ENCODE measurements at places on chromosomes 7 and 10.

DNA sequence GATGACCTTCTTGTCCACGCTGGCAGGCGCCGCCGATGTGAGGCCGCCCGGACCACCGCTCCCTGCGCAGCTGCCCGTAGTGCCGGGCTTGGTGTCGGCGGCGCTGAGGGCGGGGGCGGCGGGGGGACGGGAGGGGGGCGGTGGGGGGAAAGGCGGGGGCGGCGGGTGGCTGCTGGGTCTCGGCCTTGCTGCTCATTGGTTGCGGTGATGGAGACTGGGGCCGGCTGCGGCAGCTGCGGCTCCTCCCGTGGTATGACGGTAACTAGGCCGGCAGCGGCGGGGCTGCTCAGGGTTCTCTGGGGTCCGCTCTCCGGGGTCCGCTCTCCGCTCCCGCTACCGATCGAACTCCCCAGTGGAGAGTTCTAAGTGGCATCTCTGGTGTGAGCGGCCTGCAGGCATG lies 1.8 kb upstream of the EFCAB10 start:
- no peak for DNase-seq

- DNase-seq = no peak
Observed at GRCh38 chr7:109879287-109879828, 1211.6 kb upstream of the LRRN3 start.

DNA sequence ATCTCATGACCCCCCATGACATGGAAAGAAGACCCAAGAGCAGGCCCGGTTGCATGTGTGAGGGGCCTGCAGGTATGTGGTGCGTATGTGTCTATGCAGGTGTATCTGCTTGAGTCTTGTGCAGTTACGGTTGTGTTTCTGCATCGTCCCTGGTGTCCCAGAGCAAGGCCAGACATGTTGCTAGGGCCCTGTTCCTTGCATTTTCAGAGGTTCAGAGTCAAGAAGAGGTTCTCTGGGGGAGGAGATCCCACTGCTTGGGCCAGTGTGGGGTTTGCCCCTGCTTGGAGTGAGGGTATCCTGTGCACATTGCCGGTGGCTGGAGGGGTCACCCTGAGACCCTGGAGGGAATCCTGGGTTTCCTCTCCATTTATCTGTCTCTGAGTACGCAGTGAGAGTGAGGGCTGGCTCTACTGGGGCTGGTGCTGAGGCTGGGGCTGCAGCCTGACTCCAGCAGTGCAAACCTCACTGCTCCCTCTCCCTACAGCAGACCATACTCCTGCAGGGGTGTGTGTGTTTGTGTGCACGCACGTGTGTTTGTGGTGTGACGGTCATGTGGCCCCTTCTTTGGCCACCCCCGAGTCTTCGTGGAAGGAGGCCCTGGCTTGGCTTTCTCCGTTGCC lies 4.1 kb downstream of the TRIM8 start:
- DNase-seq = no peak

- no peak for DNase-seq
Observed at GRCh38 chr10:34320265-34320664, 494.8 kb downstream of the PARD3 start.

DNA sequence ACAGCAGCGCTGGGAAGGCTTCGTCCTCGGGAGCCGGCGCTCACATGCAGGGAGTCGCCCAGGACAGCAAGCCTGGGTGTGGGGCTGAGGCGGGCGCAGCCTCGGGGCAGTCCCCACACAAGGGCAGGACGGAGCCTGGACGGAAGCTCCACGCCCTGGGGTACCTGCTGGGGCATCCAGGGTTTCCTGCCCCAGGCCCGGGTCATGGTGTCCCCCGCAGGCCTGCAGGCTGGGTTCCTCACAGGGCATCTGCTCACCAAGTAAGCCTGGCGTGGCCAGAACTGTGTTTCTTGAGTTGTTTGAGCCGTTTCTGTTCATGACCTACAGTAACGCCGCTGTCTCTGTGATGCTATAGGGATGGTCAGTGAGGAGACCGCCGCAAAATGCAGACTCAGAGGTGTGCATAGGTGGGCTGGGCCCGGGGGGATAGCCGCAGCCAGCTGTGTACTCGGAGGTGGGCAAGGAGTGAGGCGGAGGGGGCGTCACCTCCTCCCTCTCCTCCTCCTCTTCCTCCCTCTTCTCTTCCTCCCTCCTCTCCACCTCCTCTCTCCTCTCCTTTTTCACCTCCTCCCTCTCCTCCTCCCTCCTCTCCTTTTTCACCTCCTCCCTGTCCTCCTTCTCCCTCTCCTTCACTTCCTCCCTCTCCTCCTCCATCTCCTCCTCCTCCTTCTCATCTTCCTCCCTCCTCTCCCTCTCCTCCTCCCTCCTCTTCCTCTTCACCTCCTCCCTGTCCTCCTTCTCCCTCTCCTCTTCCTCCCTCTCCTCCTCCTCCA lies 438.9 kb downstream of the DNAJB6 start:
- DNase-seq = no peak

- no peak for DNase-seq
Observed at GRCh38 chr7:79465551-79465950, 12.1 kb upstream of the MAGI2 start.

GRCh38 chr7:70944516-70944915 lies 187.4 kb upstream of the GALNT17 start:
- DNase-seq = no peak

GRCh38 chr7:46932676-46933424 lies 649.1 kb downstream of the TNS3 start:
- no peak for DNase-seq

DNA sequence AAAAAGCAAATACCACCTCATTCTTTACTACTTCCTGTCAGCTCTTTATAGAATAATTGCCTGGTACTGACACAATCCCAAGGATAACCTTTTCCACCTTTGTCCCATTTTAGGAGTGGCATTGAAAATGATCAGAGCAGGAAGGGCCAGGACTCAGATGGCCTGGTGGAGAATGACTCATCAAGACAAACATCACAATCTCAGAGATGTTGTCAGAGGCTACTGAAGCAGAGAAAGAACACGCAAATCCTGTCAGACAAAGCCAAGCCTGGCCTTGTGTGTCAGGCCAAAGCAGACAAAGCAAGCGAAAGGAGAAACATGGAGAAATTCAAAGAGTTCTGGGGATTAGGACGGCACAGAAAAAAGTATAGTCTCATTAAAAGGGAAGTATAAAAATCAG lies 40.9 kb downstream of the NSUN6 start:
- peak; percentile 44 for DNase-seq

- DNase-seq = no peak
Observed at GRCh38 chr10:88975377-88975720, 15.2 kb upstream of the FAS start.

DNA sequence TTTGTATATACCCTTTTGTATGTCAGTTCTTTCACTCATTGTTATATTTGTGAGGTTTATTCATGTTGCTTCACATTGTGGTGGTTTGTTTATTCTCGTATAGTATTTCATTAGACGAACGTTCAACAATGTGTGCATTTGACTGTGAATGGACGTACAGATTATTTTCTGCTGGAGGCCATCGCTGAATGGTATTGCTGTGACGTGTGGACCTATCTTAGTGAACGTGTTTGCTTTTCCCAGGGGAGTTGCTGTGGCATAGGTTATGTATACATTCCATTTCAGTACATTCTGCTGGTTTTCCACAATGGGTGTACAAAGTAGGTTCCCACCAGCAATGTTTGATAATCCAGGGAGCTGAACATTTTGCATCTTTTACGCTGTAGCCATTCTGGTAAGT lies 31.1 kb upstream of the PLEKHS1 start:
- no peak for DNase-seq

DNA sequence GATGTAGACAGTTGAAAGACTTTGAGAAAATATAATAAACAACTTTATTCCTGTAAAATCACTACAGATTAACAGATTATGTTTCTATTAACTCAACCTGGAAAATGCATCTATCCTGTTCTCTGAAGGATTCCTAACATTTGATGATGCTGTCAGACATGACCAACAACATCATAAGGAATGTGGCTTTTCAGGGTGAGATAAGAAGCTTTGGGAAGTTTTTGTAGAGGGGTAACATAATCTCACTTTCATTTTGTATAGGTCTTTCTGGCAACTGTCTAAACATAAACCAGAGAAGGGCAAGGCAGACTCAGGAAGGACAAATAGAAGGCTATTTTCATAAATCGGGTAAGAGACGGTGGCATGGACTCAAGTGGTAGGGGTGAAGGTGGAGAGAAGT lies 112.2 kb downstream of the TES start:
- no peak for DNase-seq

DNA sequence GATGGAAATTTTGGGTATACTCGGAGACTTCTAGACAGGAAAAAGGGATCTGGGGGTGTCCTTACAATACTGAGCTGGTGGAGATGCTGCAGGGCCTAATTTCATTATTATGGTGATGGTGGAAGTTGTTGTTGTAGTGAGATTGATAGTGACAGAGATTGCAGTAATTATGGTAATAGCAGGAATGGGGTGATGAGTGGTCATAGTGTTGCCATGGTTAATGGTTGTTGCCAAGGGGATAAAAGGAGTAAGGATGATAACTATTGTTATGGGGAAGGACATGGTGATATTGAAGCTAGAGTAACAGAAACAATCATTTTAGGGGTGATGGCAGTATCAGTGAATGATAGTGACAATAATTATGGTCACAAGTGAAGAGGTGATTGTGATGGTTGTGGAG lies 27.1 kb upstream of the LBX1 start:
- no peak for DNase-seq

- DNase-seq = no peak
Observed at GRCh38 chr10:97002670-97003069, 170.6 kb downstream of the LCOR start.

DNA sequence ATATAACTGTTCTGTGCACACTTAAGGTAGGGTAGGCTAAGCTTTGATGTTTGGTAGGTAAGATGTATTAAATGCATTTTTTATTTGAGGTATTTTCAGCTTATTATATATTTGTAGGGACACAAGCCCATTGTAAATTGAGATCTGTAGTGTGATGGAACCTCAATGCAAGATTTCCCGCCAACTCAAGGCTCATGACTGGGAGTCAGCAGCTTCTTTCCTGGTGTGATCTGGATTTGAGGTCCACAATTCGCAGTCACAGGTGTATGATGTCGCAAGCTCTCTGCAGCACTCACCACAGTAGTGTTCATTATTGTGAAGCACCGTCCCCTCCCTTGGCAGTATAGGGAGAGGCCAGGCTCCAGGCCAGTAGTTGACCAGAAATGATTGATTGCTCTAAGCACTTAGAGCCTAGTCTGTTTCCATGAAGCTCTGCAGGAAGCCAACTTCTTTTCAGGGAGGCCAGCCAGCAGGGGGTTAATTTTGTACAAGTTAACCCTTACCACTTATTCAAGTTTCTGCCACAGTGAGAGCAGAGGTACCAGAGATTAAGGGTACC lies 54.9 kb downstream of the SEM1 start:
- DNase-seq = no peak

Measured in RKO (cell line).